ENCODE measurements at places on chromosomes 6 and 20. TPM values are rescaled to one million over a fixed set of nuclear protein-coding genes. Genes with fewer than 3 reads are reported as not detected.
A peak's percentile ranks its signal among the peaks of the same experiment; 100 is the strongest.

The TP53TG5 gene
- not detected for total RNA-seq

The CDC5L gene
- 16.5 TPM for total RNA-seq

The OSER1 gene
- total RNA-seq: 28.0 TPM

The PRDM13 gene
- not detected for total RNA-seq

The OR2W1 gene
- not detected for total RNA-seq

The MEA1 gene
- 40.3 TPM for total RNA-seq

The ACSS1 gene
- 26.3 TPM for total RNA-seq

The SERINC1 gene
- total RNA-seq: 150 TPM

The PLEKHG1 gene
- total RNA-seq: 38.5 TPM

The FILIP1 gene
- total RNA-seq: 3.2 TPM

The MICB gene
- total RNA-seq: 3.2 TPM

The PDE7B gene
- 6.9 TPM for total RNA-seq

The LHFPL5 gene
- total RNA-seq: not detected

The SLC12A5 gene
- total RNA-seq: not detected

The CTAGE9 gene
- not detected for total RNA-seq

The MCHR2 gene
- total RNA-seq: not detected

DNA sequence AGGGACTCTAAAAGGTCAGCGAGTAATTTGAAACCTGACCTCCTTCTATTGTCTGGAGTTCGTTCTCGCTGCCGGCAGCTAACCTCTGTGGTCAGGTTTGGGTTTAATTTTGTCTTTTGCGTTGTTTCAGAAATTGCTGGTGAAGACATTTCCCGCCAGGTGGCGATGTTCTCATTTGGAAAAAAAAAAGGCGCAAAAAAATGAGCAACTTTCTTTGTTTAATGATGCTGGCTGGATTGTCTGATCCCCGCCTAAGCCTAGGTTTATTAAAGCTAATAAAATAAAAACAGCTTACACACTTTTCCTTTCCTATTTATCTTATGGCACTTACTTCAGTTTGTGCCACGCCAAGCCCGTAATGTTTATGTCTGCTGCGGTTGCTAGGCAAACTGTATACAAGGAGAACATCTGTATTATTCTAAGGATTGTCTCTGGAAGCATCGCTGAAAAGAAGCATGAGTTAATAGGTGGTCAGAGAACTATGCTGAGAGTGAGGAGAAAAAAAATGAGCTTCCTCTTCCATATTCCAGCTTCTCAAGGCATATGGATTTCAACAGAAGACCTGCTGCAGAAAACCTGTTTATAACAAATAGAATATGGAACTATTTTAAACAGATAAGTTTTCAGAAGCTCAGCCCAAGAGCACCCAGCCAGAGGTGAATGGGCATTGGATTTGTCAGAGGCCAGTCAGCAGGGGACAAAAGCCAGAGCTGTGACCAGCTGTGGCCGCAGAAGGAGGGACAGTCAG is 205.7 kb downstream of the DOK5 start:
- H3K27me3 ChIP-seq: no peaks in the 10 kb centered on the region
- no peak overlapping the region for H3K4me3 ChIP-seq
- H3K27ac ChIP-seq: no peak overlapping the region

- peak overlapping the region; percentile 74 for H3K27ac ChIP-seq
- peaks cover 17% of the 10 kb centered on the region for H3K4me1 ChIP-seq
- no peak overlapping the region for H3K4me3 ChIP-seq
- no peaks in the 10 kb centered on the region for H3K27me3 ChIP-seq
- no peaks in the 10 kb centered on the region for H3K36me3 ChIP-seq
Observed at GRCh38 chr20:33444797-33445560, 1.4 kb upstream of the SNTA1 start.

DNA sequence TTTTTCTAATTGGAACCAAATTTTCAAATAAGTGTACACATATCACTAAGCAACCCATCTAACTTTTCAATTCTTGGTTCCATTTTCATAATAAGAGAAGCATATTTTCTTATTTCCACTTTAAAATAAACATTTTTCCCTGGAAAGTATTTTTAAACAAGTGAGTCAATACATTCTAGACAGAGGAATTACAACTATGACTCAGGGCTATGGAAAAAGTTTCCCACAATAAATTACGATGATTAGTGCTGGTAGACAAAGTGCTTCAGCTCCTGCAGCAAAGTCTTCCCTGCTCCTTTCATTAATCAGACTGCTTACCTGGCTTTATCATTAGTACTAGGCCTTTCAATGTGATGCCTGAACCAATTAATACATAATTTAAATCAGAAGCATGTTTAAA is 322.5 kb downstream of the HACE1 start:
- DNase-seq: no peak
- H3K36me3 ChIP-seq: no peaks in the 10 kb centered on the region
- no peak overlapping the region for H3K4me3 ChIP-seq
- H3K4me1 ChIP-seq: no peaks in the 10 kb centered on the region

DNA sequence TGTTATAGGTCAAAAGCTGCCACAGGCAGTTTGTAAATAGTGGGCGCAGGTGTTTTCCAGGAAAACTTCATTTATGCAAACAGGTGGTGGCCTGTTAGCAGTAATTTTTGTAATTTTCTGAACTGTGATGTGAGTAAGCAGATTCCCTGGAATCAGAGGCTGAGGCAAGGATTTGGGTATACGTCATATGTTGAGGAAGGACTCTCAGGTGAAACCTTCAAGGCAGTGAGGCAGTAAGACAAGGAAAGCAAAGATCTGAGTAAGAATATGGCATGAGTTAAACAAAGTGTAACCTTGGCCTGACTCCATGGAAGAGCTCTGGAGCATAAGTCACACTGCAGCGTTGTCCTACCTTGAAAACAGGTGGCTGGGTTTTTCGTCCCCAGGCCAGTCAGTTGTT is 291.1 kb upstream of the BTBD3 start:
- no peak overlapping the region for H3K4me3 ChIP-seq
- no peaks in the 10 kb centered on the region for H3K27me3 ChIP-seq
- no peak for DNase-seq
- H3K27ac ChIP-seq: no peak overlapping the region
- H3K36me3 ChIP-seq: no peaks in the 10 kb centered on the region
- no peaks in the 10 kb centered on the region for H3K4me1 ChIP-seq

- no peaks in the 10 kb centered on the region for H3K4me1 ChIP-seq
- no peak for DNase-seq
- no peak overlapping the region for H3K4me3 ChIP-seq
- H3K27ac ChIP-seq: no peak overlapping the region
- no peaks in the 10 kb centered on the region for H3K27me3 ChIP-seq
Observed at GRCh38 chr6:119581220-119581619, 231.7 kb upstream of the MAN1A1 start.

- no peaks in the 10 kb centered on the region for H3K36me3 ChIP-seq
- H3K4me1 ChIP-seq: no peaks in the 10 kb centered on the region
- H3K4me3 ChIP-seq: no peak overlapping the region
- DNase-seq: no peak
- no peak overlapping the region for H3K27ac ChIP-seq
- no peaks in the 10 kb centered on the region for H3K27me3 ChIP-seq
Observed at GRCh38 chr6:39173270-39173669, 56.0 kb downstream of the KCNK5 start.

DNA sequence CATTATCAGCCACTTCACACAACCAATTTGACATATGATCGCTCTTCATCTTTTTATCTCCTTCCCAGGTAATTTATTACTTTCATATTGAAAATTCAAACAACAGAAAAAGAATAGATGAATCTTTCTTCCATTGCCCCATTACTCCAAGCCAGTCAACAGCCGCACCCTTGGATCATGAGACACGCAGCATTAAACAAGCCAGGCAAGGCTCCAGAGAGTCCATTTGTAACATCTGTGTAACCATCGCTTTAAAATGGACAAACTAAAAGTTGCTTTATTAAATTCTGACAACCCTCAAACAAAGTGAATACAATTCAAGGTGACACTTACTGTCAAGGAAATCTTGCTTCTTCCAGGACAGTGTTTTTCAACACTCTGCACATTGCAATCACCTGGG is 200.3 kb downstream of the EPM2A start:
- H3K27me3 ChIP-seq: no peaks in the 10 kb centered on the region
- H3K27ac ChIP-seq: peak overlapping the region; percentile 31
- DNase-seq: no peak
- no peaks in the 10 kb centered on the region for H3K4me1 ChIP-seq
- no peak overlapping the region for H3K4me3 ChIP-seq
- no peaks in the 10 kb centered on the region for H3K36me3 ChIP-seq

GRCh38 chr6:3791526-3792203 is 40.2 kb upstream of the PXDC1 start:
- DNase-seq: no peak
- no peaks in the 10 kb centered on the region for H3K36me3 ChIP-seq
- no peaks in the 10 kb centered on the region for H3K27me3 ChIP-seq
- no peak overlapping the region for H3K4me3 ChIP-seq
- no peak overlapping the region for H3K27ac ChIP-seq
- peaks cover 10% of the 10 kb centered on the region for H3K4me1 ChIP-seq

DNA sequence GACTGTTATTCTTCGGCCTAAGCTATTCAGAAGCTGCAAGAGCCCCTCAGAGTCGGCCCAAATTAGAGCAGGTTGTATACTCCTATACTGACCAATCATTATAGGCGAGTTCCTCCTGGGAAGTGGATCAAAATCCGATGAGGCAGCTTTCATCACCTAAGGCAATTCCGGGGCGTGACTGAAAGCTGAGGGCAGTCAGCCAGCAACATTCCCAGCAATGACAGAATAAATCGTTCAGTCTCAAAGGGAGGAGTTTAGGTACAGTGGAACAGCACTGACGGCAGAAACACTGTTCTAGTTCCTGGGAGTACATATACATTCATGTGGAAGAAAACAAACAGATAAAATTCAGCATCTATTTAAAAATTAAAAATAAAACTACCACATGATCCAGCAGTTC is 10.8 kb downstream of the HLA-DQB2 start:
- no peaks in the 10 kb centered on the region for H3K4me1 ChIP-seq
- no peaks in the 10 kb centered on the region for H3K36me3 ChIP-seq
- no peak for DNase-seq
- no peak overlapping the region for H3K4me3 ChIP-seq

DNA sequence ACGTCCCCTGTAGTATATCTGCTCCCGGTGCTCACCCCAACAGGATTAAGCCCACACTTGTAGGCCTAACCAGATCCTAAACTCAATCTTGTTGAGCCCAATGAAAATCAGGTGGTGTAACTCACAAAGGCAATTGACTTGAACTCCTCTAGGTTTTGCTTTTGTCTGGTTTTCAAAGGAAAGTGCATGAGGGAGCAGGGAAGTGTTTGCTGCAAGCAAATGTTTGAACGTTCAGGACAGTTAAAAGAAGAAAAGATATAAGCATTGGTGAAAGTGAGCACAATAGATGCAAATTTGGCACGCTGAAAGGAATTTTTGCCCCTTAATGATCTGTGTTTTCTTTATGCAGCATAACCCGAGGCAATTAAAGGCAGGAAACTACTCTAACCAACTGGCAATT is 212.6 kb downstream of the PLCB1 start:
- H3K27ac ChIP-seq: no peak overlapping the region
- H3K27me3 ChIP-seq: no peaks in the 10 kb centered on the region
- H3K36me3 ChIP-seq: no peaks in the 10 kb centered on the region
- no peaks in the 10 kb centered on the region for H3K4me1 ChIP-seq

GRCh38 chr6:138287144-138287955 is 69.1 kb upstream of the PBOV1 start:
- H3K27me3 ChIP-seq: no peaks in the 10 kb centered on the region
- DNase-seq: no peak
- no peak overlapping the region for H3K4me3 ChIP-seq

GRCh38 chr6:69487688-69488087 is 309.1 kb downstream of the LMBRD1 start:
- DNase-seq: no peak
- H3K4me1 ChIP-seq: no peaks in the 10 kb centered on the region
- no peak overlapping the region for H3K4me3 ChIP-seq
- H3K36me3 ChIP-seq: no peaks in the 10 kb centered on the region
- H3K27ac ChIP-seq: no peak overlapping the region

GRCh38 chr6:43796903-43797890 is 27.2 kb downstream of the VEGFA start:
- H3K27me3 ChIP-seq: no peaks in the 10 kb centered on the region
- no peak overlapping the region for H3K4me3 ChIP-seq
- H3K4me1 ChIP-seq: peaks cover 5% of the 10 kb centered on the region
- H3K27ac ChIP-seq: no peak overlapping the region
- no peaks in the 10 kb centered on the region for H3K36me3 ChIP-seq

- H3K36me3 ChIP-seq: no peaks in the 10 kb centered on the region
- no peak for DNase-seq
- H3K4me3 ChIP-seq: no peak overlapping the region
- no peaks in the 10 kb centered on the region for H3K4me1 ChIP-seq
Observed at GRCh38 chr20:33279261-33279910, 3.6 kb upstream of the BPIFB1 start.

GRCh38 chr6:31568537-31568961 is 3.5 kb upstream of the LTA start:
- H3K27ac ChIP-seq: no peak overlapping the region
- H3K36me3 ChIP-seq: no peaks in the 10 kb centered on the region
- DNase-seq: no peak
- H3K27me3 ChIP-seq: no peaks in the 10 kb centered on the region

DNA sequence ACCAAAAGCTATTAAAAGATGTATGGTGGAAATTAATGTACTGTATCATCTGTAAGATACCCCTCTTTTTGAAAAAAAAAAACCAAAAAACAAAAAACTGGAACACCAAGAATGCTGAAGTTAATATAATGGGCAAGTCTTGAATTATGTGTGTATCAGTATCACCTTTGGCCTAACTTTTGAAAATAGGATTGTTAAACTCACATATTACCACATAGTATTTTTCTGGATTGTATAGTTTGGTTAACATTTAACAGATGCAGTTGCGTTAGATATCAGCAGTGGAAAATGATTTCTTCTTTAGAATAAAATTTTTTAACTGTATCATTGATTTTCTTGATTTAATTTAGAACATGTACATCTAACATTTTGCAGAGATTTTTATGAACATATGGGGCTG is 118.5 kb downstream of the LRRC1 start:
- peaks cover 14% of the 10 kb centered on the region for H3K36me3 ChIP-seq
- H3K4me1 ChIP-seq: no peaks in the 10 kb centered on the region
- DNase-seq: no peak
- no peak overlapping the region for H3K4me3 ChIP-seq

- H3K4me1 ChIP-seq: peaks cover 47% of the 10 kb centered on the region
- H3K36me3 ChIP-seq: no peaks in the 10 kb centered on the region
- no peaks in the 10 kb centered on the region for H3K27me3 ChIP-seq
- no peak for DNase-seq
Observed at GRCh38 chr20:63534427-63534830, 2.7 kb downstream of the PTK6 start.

- no peaks in the 10 kb centered on the region for H3K4me1 ChIP-seq
- no peak overlapping the region for H3K27ac ChIP-seq
- H3K27me3 ChIP-seq: no peaks in the 10 kb centered on the region
- DNase-seq: no peak
- H3K4me3 ChIP-seq: no peak overlapping the region
Observed at GRCh38 chr6:98875375-98875774, 41.0 kb downstream of the POU3F2 start.

GRCh38 chr6:38656896-38657295 is 17.2 kb upstream of the BTBD9 start:
- H3K4me3 ChIP-seq: no peak overlapping the region
- no peak overlapping the region for H3K27ac ChIP-seq
- H3K4me1 ChIP-seq: no peaks in the 10 kb centered on the region
- no peaks in the 10 kb centered on the region for H3K36me3 ChIP-seq
- no peak for DNase-seq

GRCh38 chr20:56945057-56945456 is 316.0 kb downstream of the TFAP2C start:
- H3K27ac ChIP-seq: no peak overlapping the region
- no peaks in the 10 kb centered on the region for H3K4me1 ChIP-seq
- H3K36me3 ChIP-seq: no peaks in the 10 kb centered on the region
- no peak overlapping the region for H3K4me3 ChIP-seq
- DNase-seq: no peak
- no peaks in the 10 kb centered on the region for H3K27me3 ChIP-seq
